ENCODE measurements at places on chromosomes 4 and X. TPM values are rescaled to one million over a fixed set of nuclear protein-coding genes. Genes with fewer than 3 reads are reported as not detected.

The PCYT1B gene
- not detected for total RNA-seq

The PTPN13 gene
- 5.2 TPM for total RNA-seq

The WDR17 gene
- total RNA-seq: 2.2 TPM

The NUDT11 gene
- 2.8 TPM for total RNA-seq

The CXCL8 gene
- 20.1 TPM for total RNA-seq

The F8A3 gene
- total RNA-seq: 1.00 TPM

The GPR143 gene
- total RNA-seq: 0.56 TPM

The HAUS3 gene
- 7.8 TPM for total RNA-seq

The MSX1 gene
- 9.4 TPM for total RNA-seq

The CLTRN gene
- total RNA-seq: 0.97 TPM

The CYBB gene
- not detected for total RNA-seq

The MAP3K15 gene
- 2.2 TPM for total RNA-seq

The AKAP14 gene
- total RNA-seq: not detected

The SLC6A14 gene
- not detected for total RNA-seq

The EXOSC9 gene
- 27.0 TPM for total RNA-seq
